Stimulated activated CD4-positive, alpha-beta T cell treated with anti-CD3 and anti-CD28 coated beads, Interleukin-15, amount 100 ng/mL, for 24 hours (primary cell): ENCODE measurements at places on chromosomes 5 and 9.

DNA sequence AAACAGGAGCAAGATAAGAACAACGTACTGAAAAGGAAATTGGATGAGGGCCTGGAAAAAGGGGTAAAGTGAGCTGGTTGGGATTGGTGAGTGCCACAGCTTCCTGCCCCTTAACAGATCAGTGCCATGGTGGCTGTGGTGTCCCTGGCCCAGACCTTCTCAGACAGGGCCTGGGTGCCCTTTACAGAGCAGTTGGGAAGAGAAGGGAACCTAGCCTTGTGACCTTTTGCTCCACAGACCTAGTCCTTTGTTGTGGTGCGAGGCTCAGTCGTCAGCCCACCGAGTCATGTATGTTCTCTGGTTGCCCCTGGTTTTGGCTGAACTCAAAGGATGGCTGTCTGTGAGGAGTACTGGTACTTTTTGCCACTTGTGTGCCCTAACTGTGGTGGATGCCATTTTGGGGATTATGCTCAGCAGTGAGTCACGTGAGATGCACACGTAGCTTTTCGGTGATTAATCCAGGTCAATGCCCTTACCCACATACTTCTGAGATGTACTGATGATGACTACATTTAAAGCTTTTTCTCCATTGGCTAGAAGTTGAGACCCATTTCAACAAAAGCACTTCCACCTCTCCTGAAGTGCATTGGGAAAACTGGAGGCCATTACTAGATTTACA, 48.4 kb downstream of the EXOSC2 start:
- peak; percentile 6 for DNase-seq

- no peak for DNase-seq
Measured at GRCh38 chr5:53114988-53115387, 5.4 kb upstream of the MOCS2 start.

- no peak for DNase-seq
Measured at GRCh38 chr9:90546200-90546599, 96.4 kb downstream of the DIRAS2 start.

DNA sequence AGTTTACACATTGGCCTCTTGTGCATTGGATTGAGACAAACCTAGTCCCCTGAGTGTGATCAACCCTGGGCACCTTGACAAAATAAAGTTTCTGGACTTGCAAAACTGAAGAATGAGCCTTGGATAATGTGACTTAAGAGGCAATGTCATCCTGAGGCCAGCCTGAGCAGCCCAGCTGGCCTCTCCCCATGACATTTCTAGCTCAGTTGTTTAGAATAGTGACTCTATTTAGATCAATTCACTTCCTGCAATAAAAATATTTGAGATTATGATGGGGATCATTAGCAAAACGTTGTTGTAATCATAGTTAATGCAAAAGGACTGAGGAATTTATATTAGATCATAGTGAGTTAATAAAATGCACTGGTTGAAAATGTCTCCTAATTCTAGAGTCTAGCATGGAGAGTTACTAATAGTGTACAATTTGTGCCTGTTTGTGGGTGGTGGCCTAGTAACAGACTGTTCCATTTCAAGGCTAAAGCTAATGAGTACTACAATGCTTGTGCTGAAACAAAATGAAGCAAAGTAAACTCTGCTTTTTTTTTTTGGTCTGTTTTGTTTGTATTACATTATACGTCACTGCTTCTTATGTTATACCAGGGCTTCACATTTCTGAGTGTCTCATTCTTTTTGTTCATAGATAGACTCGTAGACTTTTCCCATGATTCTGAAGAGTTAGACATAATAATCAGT, 10.9 kb upstream of the RHOBTB3 start:
- DNase-seq = no peak

- no peak for DNase-seq
Measured at GRCh38 chr5:172107571-172107970, 80.5 kb downstream of the STK10 start.

- DNase-seq = peak; percentile 57
Measured at GRCh38 chr5:1737790-1738405, 61.7 kb downstream of the MRPL36 start.

- no peak for DNase-seq
Measured at GRCh38 chr9:133741716-133742115, 3.6 kb upstream of the SARDH start.

DNA sequence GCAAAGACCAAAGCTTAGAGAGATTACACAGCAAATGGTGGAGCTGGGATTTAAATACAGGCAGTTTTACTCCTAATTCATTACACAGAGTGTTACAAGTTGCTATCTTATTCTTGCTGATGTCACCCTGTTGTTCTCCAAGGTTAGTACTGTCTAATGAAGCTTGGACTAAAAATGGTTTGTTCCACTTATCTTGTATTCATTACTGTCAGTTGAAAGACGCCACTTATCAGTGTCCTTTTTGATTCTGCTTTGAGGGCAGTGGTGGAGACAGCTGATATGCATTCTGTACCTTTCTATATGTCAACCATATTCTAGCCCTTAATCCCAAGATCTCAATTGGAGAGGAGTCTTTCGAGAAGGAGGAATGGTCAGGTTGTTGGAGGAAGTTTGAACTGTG, 14.0 kb upstream of the DENND4C start:
- no peak for DNase-seq

DNA sequence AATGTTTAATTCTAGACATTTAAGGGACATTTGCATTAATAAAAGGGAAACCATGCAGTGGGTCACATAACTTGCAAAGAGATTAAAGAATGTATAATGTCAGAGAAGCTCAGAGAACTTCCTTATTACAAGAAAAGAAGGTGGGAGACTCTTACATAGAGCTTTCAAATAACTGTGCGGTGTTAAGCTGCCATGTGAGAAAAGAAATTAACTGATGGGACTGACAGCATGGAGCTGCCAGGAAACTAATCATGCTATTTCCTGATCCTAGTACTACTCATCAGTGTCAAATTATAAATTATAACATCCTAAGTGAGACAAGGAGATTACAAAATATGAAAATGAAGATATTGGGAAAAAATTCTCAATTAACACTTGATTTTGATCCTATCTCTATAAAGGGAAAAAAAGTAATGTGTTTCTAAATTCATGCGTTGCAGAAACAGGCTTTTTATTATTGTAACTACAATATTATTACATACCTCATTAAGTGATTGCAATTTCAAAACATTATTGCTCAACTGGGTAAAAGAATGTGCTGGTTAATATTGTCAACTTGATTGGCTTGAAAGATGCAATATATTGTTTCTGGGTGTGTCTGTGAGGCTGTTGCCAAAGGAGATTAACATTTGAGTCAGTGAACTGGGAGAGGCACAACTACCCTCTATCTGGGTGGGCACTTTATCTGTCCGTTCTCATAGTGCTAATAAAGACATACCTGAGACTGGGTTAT, 609.5 kb upstream of the NUDT12 start:
- DNase-seq = no peak

GRCh38 chr5:150500905-150501304, 7.0 kb upstream of the NDST1 start:
- DNase-seq = no peak

- DNase-seq = no peak
Measured at GRCh38 chr5:27392716-27393115, 354.3 kb upstream of the CDH9 start.

DNA sequence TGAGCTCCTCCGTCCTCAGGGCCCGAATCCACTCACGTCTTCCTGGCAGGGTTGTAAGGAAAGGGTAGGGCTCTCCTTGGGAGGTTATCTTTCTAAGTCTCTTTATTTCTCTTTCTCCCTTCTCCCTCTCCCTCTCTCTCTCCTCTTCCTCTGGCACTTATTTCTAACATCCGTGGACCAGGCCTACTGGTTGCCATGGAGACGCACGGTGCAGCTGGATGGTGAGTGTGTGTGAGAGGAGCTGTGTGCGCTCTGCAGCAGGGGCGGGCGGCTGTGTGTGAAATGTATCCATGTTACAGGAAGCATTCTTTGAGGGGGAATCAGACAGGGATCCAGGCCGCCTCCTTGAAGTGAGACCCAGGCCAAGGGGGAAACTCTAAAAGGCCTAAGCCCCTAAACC, 32.2 kb downstream of the PCDH1 start:
- peak; percentile 23 for DNase-seq

DNA sequence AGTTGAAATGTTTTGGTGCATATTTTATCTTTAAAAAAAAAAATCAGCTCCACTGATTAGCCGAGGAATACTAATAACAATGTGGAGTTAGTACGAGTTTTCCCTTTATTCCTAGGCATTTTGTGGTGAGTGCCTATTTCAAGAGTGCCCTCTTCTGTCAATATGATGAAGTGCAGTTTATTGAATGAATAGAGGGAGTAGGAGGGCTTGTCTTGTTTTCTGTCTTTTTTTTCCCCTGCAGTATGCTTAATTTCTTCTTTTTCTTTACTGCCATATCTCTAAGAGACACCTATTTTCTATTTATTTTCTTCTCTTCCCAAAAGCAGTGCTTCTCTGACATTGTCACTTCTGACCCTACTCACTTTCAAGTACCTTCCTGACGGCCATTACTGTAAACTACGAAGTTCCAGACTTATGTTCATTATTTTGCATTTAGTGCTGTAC, 169.6 kb upstream of the PITX1 start:
- no peak for DNase-seq

GRCh38 chr9:109011231-109011671, 2.0 kb downstream of the CTNNAL1 start:
- DNase-seq = no peak

- DNase-seq = no peak
Measured at GRCh38 chr5:68265347-68265746, 49.8 kb downstream of the PIK3R1 start.

- peak; percentile 84 for DNase-seq
Measured at GRCh38 chr5:69334793-69335268, 2.2 kb upstream of the CCDC125 start.
